ENCODE measurements at places on chromosomes 5 and 9.

GRCh38 chr5:172988276-172988675, 4.7 kb downstream of the ATP6V0E1 start:
- DNase-seq = no peak

DNA sequence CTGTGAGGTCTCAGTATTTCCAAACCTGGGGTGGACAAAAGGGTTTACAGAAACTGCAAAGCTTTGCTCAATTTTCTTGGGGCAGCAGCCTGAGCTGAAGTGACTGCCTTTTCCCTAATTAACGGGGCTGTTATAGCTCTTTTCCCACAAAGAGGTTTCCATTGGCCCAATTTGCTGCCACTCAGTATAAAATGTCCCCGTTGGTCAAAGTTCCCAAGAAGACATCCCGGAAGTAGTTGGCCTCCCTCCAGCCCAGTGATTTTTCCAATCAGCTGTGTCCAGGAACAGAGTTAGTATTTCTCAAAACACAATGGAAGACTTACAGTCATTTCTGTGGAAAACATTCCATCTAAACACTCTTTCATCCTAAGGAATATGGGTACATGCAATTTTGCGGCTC, 643.6 kb downstream of the ACTL7B start:
- DNase-seq = no peak

- DNase-seq = no peak
Observed at GRCh38 chr5:28046596-28046995, 1008.2 kb upstream of the CDH9 start.

GRCh38 chr5:53249529-53250200, 140.1 kb upstream of the MOCS2 start:
- DNase-seq = peak; percentile 3

- no peak for DNase-seq
Observed at GRCh38 chr5:4684946-4685345, 455.2 kb upstream of the ADAMTS16 start.

- DNase-seq = no peak
Observed at GRCh38 chr5:121108725-121109124, 644.6 kb downstream of the PRR16 start.

- DNase-seq = peak; percentile 90
Observed at GRCh38 chr5:137888863-137889759, at the start of gene PKD2L2. TSS of gene PKD2L2 (plus strand) at chr5:137889457. CDS start at chr5:137889492, 35 bp downstream.

DNA sequence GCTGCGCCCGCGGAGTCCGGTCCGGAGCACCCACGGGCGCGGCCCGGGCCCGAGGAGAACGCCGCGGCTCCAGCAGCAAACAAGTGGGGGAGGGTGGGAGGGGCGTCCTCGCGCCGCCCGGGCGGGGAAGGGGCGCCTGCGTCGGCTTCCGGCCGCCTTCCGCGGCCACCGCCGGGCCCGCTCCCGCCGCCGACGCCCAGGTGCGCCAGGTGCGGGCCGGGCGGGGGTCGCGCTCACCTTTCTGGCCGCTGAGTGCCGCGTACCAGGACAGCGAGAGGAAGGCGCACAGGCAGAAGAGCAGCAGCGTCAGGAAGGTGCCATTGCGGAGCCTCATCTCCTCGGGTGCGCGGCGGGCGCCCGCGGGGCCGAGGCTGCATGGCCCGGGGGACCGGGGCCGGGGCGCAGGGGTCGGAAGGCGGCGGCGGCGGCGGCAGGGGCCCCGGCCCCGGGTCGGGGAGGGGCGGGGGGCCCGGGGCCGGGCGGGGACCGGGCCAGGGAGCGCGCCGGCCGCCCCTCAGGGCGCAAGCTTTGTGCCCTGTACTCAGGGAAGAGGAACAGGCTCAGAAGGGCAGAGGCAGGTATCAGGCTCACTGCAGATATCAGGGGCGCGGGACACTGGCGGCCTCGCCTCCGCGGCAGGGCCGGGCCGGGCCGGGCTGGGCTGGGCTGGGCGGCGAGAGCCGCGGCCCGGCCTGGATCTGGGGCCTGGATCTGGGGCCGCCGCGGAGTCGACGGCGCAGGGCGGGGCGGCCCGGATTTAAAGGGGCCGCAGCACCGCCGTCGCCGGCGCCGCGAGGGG, at the start of gene MGAT4B:
TSS of gene MGAT4B (minus strand) at position 617 of the 799 bp plus-strand sequence. CDS start at position 334, 283 bp downstream.
- DNase-seq = peak; percentile 96

DNA sequence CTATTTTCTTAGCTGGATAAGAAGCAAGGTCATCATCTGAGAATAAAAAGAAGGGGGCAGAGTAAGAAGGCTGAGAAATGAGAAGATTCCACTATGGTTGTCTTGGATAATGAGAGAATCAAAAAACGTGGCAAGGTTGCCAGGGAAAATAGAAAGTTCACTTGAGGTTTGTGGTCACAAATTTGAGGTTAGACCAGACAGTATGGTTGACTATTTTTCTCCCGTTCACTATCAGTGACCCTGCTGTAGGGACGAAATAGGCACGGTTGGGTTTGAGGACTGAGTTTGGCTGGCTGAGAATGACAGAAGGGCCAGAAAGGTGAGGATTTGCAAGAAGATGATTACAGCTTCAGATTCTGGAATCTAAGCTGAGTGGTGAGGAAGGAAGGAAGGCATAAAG, 266.0 kb upstream of the ZNF462 start:
- DNase-seq = no peak

GRCh38 chr5:54281960-54282692, 28.2 kb downstream of the ARL15 start:
- no peak for DNase-seq

DNA sequence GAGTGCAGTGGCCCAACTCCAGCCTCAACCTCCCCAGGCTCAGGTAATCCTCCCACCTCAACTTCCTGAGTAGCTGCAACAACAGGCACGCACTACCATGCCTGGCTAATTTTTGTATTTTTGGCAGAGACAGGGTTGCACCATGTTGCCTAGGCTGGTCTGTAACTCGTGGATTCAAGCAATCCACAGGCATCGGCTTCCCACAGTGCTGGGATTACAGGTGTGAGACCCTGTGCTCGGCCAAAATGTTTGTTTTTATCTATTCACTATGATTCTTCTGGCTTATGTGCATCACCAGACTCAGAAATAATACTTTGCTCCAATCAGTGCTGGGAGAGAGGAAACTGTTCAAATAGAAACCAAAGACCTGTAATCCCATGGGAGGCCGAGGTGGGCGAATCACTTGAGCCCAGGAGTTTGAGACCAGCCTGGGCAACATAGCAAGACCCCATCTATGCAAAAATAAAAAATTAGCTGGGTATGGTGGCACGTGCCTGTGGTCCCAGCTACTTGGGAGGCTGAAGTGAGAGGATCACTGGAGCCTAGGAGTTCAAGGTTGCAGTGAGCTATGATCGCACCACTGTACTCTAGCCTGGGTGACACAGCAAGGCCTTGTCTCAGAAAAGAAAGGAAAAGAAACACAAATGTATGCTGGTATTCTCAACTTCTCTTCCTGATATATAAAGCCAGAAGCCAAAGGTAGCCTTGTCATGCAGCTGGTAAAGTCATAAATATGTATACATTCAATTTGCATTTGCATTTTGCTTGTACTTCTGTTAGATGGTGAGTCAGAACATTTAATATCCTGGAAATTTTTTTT, 4.5 kb downstream of the PIP5K1B start:
- DNase-seq = no peak

DNA sequence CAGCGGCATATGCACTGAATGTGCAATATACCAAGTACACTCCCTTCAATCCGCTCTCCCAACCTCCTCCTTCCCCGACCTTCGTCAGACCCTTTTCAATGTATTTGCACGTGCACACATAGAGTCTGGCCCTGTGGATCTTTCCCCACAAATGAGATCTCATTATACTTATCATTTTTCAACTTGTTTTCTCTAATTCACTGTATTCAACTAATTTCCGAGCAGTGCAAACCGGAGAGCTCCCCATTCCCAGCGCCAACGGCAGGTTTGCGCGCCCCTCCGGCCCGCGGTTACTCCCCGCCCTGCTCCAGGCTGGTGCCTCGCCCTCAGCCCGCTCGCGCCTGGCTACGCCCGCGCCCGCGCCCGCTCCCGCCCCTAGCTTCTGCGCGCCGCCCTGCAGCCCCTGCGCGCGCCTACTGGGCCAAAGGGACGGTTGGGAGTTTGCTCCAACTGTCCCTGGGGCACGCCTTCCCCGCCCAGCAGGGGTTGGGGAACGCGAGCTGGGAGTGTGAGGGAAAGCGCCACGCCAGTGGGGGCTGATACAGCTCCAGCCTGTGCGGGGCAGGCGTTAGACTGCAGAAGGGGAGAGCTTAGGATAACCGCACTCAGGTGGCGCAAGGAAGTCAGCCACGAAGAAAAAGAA, 3.3 kb upstream of the CDC20B start:
- peak; percentile 71 for DNase-seq

- DNase-seq = peak; percentile 95
Observed at GRCh38 chr9:114505187-114506081, at the start of gene WHRN. TSS of gene WHRN (minus strand) at chr9:114505473. CDS start at chr9:114504801, 672 bp downstream.

DNA sequence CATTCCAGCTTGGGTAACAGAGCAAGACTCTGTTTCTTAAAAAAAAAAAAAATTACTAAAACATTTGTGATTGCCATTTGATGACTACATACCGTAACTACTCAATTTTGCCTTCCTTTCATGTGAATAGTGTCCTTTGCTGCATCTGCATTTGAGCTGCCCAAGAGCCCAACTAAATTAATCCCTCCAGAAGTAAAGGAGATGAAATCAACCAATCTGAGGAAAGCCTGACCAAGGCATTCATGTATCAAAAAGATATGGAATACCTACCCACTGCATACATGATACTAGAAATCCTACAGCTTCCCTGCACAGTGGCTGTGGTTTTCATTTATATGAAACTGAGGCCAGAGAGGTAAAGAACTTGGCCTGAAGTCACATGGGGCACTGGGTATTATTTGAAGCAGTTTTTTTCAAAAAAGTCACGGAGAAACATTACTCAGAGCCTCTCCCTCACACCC, 177.5 kb downstream of the AOPEP start:
- DNase-seq = no peak

GRCh38 chr5:160356550-160357347, 13.7 kb downstream of the C1QTNF2 start:
- no peak for DNase-seq

DNA sequence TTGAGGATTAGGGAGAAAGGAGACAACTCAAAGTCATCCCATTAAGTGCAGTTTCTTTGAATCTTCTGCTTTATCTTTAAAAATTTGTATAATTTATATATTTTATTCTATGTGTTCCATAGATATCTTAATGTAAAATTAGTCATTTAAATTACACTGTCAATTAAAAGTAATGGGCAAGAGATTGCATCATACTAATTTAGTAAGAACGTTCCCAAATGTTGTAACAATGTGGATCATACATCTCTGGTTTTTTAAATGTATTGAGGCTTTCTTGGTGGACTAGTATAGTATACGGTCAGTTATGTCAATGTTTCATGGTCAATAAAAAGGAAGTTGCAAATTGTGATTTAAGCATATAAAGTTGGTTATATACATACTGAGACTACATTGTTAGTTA, 6.2 kb downstream of the TSLP start:
- DNase-seq = no peak
